ENCODE measurements at places on chromosomes 11 and 22. TPM values are rescaled to one million over a fixed set of nuclear protein-coding genes. Genes with fewer than 3 reads are reported as not detected.

DNA sequence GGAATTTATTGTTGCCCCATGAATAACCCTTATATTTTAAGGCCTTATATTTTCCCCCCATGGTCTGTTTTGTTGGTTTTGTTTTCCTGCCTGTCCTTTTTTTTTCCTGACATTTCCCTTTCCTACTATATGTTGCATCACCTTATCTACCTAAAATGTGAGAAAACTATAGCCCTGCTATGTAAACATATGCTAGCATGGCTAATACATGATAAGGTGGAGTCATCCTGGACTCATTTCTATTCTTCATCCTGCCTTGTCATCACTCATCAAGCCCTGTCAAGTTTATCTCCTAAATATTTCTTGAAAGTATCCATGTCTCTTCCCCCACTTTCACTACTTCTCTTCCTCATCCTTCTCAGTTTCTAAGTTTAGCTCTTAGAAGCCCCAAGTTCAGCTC, 2168.8 kb upstream of the RAG2 start:
- DNase-seq: no peak

GRCh38 chr11:126637795-126638175, 282.3 kb downstream of the ST3GAL4 start:
- DNase-seq: no peak

GRCh38 chr22:41758231-41758630, 42.2 kb upstream of the CCDC134 start:
- DNase-seq: no peak

DNA sequence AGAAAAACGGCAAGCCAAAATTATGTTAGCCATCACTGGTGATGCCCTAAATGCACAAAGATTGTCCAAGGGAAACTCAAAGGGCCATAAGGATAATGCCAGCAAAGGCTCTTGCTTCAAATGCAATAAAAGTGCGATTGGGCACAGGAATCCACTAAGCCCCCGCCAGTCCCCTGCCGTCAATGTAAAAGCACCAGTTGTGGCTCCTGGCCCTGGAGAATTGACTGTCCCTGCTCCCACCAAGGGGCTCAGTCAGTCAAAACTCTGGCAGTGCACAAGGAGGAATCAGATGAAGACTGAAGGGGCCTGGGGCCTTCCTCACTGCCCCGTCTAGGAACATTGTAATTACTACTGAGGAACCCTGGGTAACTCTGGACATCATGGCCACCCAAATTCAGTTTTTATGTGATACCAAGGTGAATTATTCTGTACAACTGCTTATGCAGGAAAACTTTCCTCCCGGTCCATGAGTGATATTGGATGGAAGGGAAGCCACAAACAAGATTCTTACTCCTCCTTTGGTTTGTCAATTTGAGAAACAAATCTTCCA, 85.6 kb downstream of the PIWIL4 start:
- DNase-seq: no peak

GRCh38 chr11:64334764-64335735, 5.0 kb upstream of the CCDC88B start:
- DNase-seq: no peak

- DNase-seq: no peak
Measured at GRCh38 chr11:125465255-125465654, 30.8 kb downstream of the FEZ1 start.

- DNase-seq: no peak
Measured at GRCh38 chr11:46457021-46457420, 65.4 kb upstream of the CHRM4 start.

DNA sequence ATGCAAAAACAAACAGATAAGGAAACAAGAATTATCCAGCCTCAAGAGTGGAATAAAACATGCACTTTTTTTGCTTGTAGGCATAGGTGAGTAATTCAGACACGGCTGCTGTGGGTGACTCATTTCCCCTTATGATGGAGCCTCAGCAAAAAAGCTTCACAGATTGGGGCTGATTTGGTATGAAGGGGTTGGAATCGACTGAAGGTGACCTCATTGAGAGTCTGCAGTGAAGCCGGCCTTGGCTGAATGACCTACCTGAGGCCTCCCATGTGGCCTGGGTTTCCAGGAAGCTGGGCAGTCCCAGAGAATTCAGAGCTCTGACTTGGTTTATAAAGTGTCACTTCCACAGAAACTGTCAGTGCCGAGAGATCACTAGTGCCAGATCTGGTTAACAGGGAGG, 34.2 kb upstream of the VPREB1 start:
- DNase-seq: no peak

DNA sequence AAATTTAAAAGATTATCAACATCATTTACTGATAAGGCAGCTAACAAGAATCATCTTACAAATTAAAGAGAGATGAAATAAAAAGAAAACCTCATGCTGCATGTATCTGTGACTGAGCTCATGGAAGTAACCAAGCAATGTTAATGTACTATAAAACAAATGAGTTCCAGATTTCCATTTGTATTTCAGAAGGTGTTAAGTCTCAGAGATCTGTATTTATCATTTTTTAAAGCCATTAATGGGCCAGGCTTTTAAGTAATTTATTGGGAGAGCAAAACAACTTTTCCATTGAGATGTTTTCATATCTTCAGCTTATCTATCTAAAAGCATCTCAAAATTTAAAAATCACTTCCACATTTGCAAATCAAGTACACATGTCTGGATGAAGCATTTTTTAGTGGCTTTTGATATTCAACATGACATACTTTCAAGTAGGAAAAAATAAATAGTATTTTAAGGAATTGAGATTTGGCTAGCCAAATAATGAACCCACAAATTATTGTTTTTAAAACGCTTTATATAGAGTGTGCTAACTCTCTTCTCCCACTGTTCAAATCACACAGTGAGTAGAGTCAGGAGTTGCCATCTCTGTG, 17.9 kb upstream of the BBOX1 start:
- no peak for DNase-seq

- no peak for DNase-seq
Measured at GRCh38 chr22:50613291-50613981, 12.8 kb downstream of the MAPK8IP2 start.

- DNase-seq: no peak
Measured at GRCh38 chr22:27461470-27461869, 340.1 kb downstream of the MN1 start.

- no peak for DNase-seq
Measured at GRCh38 chr11:112797648-112798293, 163.4 kb upstream of the NCAM1 start.

DNA sequence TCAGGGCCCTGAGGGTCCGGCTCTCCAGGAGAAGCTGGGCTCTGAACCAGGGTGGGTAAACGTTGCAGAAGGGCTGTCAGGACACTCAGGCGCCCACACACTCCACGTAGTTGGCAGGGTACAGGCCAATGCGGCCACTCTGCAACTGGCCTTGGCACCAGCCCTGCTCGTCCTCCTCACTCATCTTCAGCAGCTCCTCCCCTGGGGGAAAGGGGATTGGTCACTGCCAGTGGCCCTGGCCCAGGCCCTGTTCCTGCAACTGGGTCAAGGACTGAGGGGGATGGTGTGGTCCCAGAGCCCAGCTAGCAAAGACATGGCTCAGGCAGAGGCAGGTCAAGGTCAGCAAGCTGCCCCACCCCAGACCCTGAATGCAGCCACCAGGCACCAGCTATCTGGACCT, 1.2 kb upstream of the ARFGAP2 start:
- peak; percentile 85 for DNase-seq

DNA sequence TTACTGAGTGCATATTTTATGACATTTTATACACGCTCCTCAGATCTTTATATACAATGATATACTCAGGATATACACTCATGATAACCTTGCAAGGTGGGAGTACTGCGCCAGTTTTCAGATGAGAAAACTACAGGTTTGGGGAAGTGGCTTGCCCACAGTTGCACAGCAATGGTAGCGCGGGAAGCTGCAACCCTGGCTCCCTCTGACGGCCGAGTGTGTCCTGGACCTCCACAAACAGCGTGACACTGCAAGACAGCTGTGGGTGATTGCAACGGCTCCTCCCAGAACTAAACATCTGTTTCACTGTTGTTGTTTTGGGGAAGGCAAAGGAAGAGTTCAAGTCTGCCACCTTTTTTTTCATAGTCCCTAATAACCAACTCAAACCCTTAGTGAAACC, 47.0 kb downstream of the PACSIN2 start:
- DNase-seq: peak; percentile 86

DNA sequence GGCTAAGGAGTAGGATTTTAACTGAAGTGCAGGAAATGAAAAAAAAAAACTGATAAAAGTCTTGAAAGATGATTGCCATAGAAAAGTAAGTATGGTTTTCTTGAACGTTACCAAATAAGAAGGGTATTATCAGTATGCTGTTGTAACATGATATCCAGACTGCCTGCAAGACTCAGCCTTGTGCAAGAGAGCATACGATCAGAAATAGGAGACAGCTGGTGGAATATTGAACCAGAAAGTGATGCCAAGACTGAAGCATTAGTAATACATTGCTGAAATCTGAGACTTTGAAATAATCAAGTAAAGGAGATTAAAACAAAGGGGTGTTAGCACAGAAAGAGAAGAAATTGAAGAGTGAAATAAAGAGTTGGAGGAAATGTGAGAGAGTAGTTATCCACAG, 452.7 kb upstream of the CNTN5 start:
- no peak for DNase-seq

GRCh38 chr22:33831651-33832050, 88.6 kb downstream of the LARGE1 start:
- DNase-seq: no peak

GRCh38 chr11:62611705-62612365, 740 bp downstream of the EML3 start:
- DNase-seq: no peak

DNA sequence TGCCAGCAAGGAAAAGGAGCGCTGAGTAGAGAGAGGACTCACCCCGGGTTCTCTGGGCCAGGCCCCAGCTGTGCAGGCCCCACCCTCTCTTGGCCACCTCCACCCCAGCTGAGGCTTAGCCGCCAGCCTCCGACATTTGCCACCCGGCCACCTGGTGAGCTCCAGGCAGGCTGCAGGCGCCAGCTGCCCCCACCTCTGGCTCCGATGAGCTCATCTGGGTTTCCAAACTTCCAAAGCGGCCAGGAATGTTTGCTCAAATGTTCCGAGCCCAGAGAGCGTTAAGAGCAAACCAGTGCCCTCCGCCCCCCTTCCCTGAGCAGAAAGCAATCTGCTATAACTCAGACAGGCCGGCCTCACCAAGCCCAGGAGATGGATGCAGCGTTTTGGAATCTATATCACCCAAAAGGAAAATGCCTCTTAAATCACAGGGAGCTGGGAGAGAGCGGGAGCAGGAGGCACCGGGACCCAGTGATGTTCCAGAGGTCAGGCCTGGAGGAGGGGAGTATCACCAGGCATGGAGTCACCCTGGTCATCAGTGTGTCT, 9.1 kb upstream of the MN1 start:
- no peak for DNase-seq

- DNase-seq: no peak
Measured at GRCh38 chr22:20264614-20265452, 3.3 kb downstream of the RTN4R start.

DNA sequence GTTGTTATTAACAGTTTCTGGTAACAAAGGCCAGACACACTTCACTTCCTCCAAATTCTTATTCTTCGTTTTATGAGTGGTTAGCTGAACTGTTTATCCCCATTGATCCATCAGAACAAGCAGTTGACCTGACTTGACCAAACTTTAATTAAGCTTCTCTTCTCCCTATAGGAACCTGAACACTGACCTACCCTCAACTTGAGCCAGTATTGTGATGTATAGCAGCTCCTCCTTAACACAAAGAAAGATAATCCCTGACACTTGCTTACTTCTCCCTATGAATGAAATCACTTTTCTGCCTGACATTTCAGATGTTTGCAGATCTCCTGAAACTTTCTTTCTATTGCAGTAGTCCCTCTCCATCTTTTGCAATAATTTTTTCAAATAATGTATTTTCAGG, 41.9 kb downstream of the ANO5 start:
- DNase-seq: no peak

- DNase-seq: no peak
Measured at GRCh38 chr11:111408789-111409727, 30.0 kb upstream of the POU2AF1 start.

DNA sequence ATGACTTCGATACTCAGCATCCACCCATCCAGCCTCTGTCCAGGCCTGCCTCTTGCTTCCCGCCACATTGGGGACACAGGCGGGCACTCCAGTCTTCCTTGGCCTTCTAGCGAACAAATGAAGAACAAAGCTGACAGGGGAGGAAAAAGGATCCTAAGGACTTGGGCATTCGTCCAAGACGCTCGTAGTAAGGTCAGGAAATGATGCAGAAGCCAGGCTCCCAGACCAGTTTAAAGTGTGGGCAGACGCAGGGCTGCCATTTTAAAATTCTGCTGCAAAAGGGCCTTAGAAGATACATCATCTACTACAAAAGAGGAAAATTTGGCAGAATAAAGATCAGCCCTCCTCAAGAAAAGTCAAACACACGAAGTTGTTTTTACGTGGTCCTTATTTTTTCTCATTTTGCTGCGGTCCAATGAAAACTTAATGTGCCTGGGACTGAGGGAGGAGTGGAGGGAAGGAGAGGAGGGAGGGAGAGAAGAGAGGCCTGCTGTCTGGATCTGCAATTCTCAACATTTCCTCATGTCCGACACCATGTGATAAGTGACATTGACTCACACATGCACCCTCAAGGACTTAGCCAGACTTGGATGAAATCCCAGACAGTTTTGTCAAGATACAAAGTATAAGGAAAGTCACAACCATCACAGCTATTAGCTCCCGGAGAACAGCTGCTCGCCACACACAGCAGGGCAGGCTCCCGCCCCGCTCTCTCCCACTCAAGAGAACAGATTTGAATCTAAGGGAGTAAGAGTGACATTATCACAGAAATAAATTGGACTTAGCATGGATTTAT, 5.7 kb downstream of the DNAL4 start:
- no peak for DNase-seq

DNA sequence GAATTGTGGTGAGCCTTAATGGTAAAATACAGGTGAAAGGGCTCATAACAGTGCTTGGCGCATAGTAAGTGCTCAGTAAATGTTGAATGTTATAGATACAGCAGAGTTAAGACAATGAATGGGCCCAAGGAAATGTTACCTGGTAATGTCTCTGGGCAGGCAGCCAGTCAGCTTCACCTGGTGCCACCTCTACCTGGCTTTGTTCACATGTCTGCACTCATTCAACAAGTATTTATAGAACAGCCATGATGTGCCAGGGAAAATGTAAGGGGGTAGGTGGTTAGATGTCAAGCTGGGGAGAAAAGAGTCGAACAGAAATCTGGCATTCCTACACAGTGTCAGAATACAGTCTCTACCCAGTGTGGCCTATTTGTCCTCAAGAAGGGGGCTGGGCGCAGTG, 238.8 kb upstream of the SYN3 start:
- DNase-seq: no peak

OR5A1 gene
- total RNA-seq: not detected

SMTNL1 gene
- not detected for total RNA-seq

CYB5R2 gene
- 67.1 TPM for total RNA-seq

ARHGAP42 gene
- total RNA-seq: 13.2 TPM

ADM2 gene
- not detected for total RNA-seq

RAD9A gene
- total RNA-seq: 24.1 TPM

CDHR5 gene
- not detected for total RNA-seq

RIN1 gene
- 63.4 TPM for total RNA-seq

MMP27 gene
- not detected for total RNA-seq

NOX4 gene
- total RNA-seq: 0.91 TPM

APOL1 gene
- 3.5 TPM for total RNA-seq

JHY gene
- total RNA-seq: 7.6 TPM

CEND1 gene
- not detected for total RNA-seq
